ENCODE measurements at places on chromosomes 6 and 20.

DNA sequence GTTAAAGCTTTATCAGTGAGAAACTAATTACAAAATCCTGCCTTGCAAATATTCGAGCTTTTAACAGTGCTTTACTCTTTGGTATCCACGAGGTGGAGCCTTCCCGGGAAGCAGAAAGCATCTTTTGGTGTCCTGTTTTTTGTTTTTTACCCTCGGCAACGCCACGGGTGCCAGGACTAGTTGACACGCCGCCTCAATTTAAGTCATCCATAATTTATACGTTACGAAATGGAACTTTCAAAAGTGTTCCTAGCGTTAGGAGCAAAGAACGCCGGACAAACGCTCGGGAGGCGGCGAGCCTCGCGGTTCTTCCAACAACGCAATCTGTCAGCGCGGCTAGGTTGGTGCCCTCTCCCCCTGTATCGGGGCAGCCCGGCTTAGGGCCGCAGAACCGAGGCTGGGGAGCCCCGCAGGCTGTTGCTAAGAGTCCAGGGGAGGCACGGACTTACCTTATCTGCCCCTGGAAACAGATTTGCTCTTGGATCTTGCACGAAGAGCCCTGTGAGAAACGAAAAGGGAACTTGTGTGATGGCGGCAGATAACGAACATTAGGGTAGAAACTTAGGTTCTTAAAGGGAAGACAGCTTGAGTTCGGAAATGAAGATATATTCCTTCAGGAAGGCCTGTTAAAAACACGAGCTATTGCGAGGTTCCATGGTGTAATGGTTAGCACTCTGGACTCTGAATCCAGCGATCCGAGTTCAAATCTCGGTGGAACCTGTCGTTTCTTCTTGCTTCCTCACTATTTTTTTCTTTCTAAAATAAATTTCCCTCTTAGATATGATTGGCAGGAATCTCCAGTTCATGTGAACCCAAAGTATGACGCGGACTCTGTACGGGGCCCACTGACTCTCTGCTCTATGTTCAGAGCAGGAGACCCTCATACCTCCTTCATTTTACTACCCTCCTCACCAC lies 46.2 kb upstream of the ZNF184 start:
- peak; percentile 93 for DNase-seq

DNA sequence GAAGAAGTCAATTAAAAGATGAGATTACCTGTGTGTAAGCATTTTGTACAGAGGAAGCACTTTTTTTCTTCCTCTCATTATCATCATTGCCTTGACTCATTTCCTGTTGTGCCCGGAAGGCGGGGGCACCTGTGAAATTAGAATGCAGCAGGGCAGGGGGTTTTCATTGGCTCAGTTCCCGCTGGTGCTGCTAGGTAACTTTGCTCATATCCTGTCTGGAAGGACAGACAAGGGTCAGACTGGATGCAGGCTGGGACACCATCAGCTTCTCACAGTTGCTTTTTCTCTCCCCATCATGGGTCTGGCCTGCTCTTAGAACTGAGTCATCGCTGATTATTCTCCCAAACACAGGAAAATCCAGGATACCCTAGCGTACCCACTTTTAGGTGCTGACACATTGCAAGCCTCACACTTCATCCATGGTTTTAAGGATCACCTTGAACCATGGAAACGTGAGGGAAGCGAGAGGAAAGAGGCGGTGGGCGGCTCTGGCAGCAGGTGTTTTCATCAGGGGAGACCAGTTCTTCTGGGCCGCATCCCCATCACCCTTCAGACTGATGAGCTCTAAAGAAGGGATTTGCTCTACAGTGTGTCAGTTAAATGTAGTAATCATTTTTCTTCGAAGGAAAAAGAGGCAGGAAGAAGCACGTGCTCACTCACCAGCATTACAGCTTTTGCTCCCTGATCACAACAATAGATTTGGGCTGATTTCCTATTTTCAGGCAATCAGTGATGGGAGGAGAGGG lies 195.7 kb upstream of the SASH1 start:
- peak; percentile 95 for DNase-seq

DNA sequence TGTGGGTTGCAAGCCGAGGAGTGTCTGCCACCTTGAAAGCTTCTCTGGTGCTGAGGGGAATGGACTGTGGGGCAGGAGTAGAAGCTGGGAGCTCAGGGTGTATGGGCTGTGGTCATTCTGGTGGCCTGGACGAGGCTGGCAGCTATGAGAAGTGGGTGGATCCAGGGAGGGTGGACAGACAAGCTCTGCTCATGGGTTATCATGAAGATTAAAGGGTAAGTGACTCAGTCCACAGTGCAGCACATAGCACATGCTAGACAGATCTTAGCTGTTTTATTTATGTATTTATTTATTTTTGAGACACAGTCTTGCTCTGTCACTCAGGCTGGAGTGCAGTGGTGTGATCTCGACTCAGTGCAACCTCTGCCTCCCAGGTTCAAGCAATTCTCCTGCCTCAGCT lies 13.8 kb downstream of the RSPO4 start:
- DNase-seq: no peak

GRCh38 chr6:124535299-124535698 lies 426.9 kb upstream of the RNF217 start:
- DNase-seq: no peak

DNA sequence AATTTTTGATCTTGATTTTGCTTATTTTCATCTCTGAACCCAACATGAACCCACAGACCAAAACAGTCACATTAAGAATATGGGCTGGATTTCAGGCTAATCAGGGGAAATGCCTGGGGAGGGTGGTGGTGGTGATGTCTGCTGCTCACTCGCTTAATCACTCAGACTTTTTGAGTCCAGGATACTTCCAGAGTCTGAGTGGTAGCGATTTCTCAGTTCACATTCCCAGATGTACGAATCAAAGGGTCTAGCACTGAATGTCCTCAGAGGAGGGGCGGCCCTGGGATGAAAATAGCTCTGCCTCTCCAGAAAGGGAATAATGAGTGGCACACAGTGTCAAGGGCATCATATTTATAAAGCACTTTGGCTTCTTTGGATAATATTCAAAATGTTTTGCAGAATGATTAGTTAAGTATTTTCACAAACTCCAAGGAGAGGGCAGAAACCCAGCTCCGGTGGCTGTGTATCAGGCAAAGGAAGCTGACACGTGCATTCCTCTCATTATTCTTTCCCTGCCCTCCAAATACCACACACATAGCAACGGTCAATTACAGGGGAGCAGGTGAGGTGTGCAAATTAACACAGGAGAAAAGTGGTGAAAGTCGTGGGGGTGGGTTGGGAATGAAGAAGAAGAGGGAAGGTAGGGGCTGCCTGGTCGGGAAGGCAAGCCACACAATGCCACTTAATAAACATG lies 345.2 kb upstream of the RSPO3 start:
- peak; percentile 57 for DNase-seq

- no peak for DNase-seq
Observed at GRCh38 chr6:5681480-5681879, 325.2 kb downstream of the NRN1 start.

DNA sequence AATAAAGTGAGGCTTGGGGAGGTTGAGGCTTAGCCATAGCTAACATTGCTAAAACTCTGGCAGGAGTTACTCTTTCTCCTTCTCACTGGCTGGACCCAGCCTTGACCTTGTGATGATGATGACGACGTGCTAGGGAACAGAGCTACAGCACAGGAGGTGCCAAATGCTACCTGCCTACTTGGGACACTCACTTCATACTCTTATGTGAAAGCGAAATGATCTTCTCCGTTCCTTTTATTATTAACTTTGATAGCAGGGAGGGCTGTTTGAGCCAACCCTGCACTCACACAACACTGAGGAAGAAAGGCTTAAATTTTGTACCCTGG lies 1.2 kb upstream of the ELMO2 start:
- no peak for DNase-seq

DNA sequence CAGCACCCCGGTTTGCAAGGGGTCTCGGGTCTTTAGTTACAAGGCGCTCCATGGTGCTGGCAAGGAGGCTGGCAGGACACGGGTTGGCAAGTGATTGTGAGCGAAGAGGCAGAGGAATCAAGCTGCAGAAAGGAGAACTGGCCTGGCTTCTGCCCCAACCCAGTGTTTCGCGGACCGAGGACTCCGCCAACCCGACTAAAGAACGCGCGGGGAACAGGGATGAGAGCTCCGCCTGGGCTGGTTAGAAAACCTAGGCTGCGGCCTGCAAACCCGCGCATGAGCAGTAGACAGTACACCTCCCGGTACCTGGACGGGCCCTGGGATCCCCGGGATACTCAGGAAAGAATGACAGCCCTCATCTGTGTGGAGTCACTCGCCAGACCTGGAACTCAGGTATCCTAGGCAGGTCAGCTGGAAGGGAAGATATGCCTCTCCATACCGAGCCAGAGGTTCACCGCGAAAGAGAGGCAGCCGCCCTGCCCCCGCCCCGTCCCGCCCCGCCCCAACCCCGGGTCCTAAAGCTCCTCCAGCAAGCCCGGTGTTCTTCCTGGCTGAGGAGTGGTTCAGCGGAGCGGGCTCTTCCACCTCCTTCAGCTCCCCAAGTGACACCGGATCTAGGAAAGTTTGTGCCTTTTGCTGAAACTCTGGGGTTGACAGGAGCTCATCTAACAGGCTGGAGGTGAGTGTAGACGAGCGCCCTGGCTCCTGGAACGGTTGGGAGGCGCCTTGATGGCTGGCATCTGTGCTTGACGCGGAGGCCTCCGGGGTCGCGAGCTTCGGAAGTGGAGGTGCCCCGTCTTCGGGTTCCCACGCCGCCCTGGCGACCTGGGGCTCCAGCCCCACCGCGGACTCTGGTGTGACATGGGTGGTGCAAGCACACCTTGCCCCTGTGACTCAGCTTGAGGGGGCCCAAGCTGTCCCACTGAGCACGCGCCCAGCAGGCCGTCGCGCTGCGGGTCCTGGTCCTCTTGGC lies 1847.3 kb upstream of the DEFB115 start:
- DNase-seq: no peak

- DNase-seq: no peak
Observed at GRCh38 chr6:146581968-146582367, 16.8 kb upstream of the ADGB start.

DNA sequence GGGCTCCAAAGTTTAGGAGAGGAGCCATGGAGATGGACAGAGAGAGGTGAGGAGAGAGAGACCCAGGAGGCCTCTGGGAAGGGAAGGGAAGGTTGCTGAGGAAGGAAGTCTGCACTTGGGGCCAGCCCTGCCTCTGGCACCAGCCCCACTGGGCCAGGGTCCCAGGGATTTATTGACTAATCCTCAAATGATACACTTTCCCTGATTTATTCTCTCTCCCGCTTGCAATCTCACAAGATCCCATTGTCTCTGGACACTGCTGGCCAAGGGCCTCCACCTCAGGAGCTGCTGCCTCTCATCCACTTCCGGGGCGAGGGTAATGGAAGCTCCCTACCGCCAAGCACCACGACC lies 43.6 kb upstream of the FOXP4 start:
- no peak for DNase-seq

GRCh38 chr20:20338133-20338730 lies 29.7 kb upstream of the INSM1 start:
- DNase-seq: no peak

DNA sequence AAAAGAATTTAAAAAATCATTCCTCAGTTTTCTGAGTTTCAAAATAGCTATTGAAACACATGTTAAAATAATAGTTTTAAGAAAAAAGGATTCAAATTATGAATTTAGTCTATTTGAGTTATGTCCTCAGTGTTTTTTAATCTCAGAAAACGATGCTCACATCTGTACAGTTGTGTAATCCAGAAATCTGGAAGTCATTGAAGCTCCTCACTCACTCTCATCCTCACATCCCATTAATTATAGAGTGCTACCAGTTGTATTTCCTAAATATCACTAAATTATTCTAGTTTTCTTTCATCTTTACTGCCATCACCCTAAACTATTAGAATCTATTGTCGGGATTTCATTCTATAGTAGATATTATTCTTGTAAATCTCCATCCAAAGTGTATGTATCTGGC lies 234.7 kb upstream of the RIMS1 start:
- no peak for DNase-seq

- DNase-seq: no peak
Observed at GRCh38 chr6:152221806-152222628, 414.5 kb downstream of the ESR1 start.

DNA sequence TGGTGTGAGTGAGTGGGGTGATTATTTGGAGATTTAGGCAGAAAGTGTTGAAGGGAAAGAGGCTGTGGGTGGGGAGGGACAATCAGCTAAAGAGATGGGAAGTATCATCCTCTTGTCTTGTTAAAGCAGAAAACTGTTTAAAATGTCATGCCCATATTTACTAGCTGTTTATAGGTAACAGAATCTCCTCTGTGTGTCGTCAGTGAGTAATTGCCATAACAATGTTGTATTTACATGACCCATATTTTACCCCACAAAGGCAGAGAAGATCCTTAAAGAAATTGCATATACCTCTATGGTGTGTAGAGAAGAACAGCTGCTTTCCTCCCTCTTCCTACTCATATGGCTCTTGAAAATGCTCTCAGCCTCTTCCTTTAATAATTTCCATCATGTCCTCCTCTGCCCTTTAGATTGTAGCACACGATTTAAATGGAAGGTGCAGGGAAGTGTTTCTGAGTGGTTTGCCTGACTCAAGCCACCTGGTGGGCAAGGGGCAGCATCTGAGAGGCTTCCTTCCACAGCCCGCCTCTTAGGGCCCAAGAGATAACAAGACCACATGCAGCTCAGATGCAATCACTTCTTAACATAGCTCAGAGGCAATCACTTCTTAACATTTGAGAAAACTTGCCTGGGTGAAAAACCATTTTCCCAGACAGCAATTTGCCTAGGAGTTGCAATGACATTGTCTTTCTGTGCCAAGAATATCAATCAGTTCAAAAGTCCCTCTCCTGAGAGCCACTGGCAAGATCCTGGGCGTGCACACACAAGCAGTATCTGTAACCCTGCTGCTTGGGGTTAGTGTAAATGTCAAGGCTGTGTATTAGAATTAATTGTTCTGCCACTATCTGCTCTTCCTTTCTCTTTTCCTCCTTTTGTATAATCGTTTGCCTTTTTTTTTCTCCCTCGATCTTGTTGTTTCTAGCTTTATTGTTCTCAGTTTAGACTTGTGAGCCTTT lies 44.1 kb upstream of the EDN1 start:
- DNase-seq: peak; percentile 89

DNA sequence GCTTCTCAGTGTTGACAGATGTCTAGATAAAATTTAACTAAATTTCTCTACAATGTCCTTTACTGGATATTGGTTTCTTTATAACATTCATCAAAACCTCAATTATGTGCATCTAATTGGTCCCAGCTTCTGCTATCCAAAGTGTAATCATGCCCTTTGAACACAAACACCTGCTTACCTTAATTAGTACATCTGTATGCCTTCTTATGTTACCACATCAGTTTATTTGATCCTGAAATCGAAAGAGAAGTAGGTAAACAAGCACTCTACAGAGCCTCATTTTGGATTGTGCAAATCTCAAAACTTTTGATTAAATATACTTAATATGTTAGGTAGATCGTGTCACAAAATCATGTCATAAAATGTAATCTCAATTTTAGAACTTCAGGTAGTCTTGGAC lies 36.5 kb downstream of the TAB2 start:
- DNase-seq: no peak

GRCh38 chr6:75755704-75756103 lies 6.7 kb downstream of the MYO6 start:
- no peak for DNase-seq

DNA sequence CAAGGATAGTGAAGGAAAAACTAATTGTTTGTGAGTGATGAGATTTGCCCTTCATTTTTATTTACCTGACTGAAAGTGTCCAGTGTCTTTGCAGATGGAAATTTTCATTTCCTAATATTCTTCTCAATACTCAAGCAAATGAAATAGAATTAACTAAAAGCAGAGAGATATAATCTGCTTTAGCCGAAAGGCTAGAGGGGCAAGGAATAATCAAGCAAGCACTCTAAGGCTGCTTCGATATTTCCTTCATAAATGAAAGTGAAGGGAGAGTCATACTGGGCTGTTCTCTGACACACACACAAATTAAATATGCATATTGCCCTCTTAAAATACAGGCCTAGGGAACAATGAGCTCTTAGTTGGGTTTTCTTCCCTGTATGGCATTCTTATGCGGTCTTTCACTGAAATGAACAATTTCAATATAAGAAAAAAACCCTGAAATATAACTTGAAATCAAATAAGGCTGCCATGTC lies 47.5 kb upstream of the POPDC3 start:
- DNase-seq: no peak
